Amniotic stem cell (primary cell): ENCODE measurements at places on chromosomes 1 and 21.

- DNase-seq: no peak
These were observed 41.2 kb upstream of the PDC start for GRCh38 chr1:186502087-186502486.

DNA sequence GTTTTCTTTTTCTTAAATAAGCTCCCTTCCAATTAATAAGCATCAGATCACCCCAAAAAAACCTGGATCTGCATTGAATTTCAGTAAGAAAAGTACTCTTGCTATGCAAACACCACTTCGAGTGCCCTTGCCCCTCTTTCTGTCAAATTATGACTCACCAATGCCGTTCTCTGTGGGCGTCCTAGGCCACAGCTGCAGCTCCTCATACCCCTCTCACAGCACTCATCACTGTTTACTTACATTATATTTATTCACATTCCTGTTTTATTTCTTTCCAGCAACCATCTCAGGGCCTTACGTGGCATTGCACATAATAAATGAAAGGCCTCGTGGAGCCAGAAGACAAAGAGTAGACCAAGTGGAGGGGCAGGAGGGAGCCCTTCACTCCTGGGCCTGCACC, 99.1 kb upstream of the CTTNBP2NL start:
- no peak for DNase-seq

GRCh38 chr1:15667362-15667761, 16.8 kb upstream of the PLEKHM2 start:
- DNase-seq: no peak

GRCh38 chr1:99645699-99646531, at the start of gene PALMD:
PALMD (plus strand) TSS chr1:99646113; CDS start chr1:99646318, 205 bp downstream.
- no peak for DNase-seq

- no peak for DNase-seq
These were observed 1.9 kb upstream of the GPR88 start for GRCh38 chr1:100536031-100536430.

DNA sequence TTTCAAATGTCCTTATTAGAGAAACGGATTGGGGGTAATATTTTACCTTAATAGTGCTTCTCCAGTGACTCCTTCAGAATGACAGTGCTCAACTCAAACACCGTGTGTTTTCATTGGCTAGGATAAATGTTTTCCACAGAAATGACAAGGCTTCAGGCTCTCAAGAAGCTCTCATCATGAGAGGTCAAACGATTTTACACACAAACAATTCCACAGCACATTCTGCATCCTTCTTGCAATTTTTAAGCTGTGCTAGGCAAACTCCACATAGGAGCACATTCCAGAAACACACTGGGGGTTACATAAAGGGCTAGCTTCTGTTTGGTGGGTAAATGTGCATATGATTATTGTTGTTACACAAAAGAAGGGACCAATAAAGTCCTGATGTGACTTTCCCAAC, 75.5 kb upstream of the IPO9 start:
- DNase-seq: no peak

GRCh38 chr1:43937179-43937865, 3.7 kb downstream of the ARTN start:
- no peak for DNase-seq

DNA sequence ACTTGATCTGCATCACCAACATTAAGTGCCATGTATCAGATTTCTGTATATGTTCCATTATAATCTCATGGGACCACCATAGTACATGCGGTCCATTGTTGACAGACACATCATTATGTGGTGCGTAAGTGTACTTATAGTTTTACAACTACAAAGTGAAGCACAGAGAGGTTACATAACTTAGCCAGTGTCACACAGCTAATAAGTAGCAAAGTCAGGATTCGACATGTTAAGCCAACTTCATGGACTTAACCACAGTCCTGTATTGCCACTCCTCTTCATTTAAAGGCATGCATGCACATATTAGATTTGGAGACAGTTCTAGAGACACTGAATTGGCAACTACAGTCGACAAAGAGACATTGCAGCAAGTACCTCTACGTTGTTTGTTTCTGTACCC, 120.5 kb downstream of the ATF6 start:
- DNase-seq: no peak

DNA sequence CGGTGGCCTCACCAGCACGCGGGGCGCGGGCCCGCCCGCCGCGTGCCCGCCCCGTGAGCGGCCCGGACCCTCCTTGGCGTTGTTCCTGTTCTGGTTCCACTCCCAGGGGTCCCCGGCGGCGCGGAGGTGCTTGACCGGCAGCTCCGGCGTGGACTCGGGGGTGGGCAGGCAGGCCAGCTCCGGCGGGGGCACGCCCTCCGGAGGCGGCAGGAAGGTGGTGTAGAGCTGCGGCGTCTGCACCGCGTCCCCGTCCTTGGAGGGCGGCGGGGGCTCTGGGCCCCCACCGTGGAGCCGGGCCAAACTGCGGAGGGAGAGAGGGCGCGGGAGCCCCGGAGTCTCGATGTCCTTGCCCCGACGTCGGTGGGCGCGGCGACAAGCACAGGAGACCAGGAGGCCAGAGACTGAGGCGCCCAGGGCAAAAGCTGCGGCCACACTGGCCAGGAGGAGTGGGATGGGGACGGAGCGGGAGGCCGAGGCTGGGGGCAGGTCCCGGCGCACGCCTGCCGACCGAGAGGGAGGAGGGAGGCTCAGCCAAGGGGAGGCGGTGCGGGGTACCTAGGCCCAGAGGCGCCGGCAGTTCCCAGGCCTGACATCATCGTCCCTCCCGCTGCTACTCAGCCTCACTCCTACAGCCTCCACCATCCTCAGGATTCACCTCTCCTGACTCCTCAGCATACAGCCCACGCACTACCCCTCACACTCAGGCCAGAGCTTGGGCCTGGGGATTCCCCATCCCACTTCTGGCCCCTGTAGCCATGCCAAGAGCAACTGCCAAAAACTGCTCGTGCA, 13.2 kb downstream of the SEMA6C start:
- no peak for DNase-seq

GRCh38 chr1:90969241-90969640, 52.6 kb downstream of the ZNF644 start:
- DNase-seq: no peak

- DNase-seq: no peak
These were observed 37.0 kb downstream of the IRF2BP2 start for GRCh38 chr1:234572966-234573365.

GRCh38 chr21:23398726-23399125, 2208.6 kb downstream of the MRPL39 start:
- no peak for DNase-seq

DNA sequence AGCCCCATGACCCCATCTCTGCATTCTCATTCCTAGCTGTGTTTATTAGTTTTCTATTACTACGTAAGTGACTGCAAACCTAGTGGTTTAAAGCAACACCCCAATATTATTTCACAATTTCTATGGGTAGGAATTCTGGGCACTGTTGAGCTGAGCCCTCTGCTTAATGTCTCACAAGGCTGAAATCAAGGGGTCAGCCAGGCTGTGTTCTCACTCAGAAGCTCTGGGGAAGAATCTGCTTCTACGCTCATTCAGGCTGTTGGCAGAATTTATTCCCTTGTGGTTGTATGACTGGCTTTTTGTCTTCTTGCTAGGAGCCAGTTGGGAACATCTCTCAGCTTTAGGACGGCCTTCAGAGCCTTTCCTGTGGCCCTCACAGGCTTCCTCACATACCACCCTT, 181.0 kb downstream of the GIPC2 start:
- no peak for DNase-seq

DNA sequence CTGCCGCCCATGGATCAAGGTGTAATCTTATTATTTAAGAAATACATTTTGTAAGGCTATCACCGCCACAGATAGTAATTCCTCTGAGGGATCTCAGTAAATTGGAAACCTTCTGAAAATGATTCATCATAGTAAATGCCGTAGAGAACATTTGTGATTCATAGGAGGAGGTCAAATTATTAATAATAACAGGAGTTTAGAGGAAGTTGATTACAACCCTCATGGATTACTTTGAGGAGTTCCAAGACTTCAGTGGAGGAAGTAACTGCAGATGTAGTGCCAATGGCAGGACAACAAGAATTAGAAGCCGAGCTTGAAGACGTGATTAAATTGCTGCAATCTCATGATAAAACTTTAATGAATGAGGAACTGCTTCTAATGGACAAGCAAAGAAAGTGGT, 280.1 kb downstream of the PTPRC start:
- no peak for DNase-seq

DNA sequence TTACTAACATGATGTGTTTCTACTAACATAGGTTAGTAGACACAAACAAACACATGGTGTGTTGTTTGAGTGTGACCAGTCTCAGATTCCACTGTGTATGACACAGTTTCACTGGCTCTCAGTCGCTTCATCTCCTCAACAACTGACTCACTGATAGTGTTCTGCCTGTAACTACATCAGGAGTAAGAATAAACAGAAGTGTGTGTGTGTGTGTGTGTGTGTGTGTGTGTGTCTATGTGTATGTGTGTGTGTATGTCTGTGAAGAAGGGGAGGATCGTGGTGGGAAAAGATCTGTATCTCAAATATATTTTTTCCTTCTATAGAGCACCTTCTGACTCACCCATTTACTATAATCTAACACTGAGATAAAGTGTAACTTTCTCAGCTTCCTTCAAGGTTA, 391.0 kb downstream of the PTPRC start:
- no peak for DNase-seq

DNA sequence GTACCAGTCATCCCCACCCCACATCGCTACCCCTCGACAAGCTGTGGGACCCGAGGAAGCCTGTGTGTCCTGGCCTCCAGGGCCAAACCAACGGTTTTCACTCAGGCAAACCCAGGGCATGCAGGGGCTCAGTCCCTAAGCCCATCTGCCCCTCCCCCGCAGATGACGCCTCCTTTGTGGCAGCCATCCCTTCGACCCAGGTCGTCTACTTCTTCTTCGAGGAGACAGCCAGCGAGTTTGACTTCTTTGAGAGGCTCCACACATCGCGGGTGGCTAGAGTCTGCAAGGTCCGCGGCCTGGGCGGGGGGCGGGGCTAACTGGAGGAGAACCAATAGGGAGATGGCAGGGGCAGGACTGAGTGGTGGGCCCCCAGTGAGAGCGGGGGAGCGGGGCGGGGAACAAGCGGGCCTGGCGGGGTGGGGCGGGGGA, 7.4 kb downstream of the SEMA4A start:
- no peak for DNase-seq

DNA sequence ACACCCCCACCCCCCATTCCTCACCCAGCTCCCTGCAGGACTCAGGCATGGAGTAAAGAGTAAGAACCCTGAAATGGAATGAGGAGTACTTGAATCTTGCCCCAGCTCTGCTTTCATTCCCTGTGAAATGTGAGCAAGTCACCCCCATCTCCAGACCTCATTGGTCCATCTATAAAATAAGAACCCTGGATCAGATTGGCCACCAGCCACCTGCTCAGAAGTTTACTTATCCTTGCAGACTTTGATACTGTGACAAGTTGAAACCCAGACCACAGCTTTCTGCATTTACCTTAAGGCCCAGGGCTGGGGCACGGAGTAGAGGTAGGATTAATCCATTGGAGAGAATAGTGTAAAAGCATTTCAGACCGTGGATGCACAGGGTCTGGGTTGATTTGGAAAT, 2.2 kb downstream of the KISS1 start:
- no peak for DNase-seq

DNA sequence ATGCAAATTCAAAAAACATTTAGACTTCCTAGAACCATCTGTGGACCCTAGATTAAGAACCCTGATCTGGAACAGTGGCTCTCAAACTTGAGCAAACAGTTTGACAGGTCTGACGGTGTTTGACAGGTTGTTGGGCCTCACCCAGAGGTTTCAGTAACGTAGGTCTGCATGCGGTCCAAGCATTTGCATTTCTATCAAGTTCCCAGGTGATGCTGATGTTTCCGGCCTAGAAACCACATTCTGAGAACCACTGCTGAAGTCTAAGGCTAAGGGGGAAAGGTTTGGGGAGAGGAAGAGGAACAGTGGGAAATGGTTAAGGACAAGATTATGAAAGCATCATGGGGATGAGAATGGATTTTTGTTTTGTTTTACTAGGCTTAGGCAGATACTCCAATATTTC, 48.6 kb downstream of the MDM4 start:
- DNase-seq: no peak

DNA sequence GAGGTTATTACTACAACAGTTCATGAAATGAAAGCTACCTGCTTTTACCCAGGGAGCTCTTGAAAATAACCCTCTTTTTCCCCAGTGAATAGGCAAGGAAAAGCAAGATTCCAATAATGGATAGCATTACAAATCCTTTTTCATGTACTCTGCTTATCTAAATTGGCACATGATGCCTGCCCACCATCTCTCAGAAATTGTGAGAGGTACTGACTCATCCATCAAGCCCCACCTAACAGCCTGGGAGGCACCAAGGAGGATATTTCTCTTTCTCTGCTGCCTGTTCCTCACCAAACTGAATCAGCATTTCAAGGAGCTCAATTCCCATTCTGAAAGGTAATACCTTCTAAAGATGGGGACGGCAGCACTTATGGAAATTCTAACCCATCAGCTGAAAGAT, 34.4 kb downstream of the PALMD start:
- no peak for DNase-seq

DNA sequence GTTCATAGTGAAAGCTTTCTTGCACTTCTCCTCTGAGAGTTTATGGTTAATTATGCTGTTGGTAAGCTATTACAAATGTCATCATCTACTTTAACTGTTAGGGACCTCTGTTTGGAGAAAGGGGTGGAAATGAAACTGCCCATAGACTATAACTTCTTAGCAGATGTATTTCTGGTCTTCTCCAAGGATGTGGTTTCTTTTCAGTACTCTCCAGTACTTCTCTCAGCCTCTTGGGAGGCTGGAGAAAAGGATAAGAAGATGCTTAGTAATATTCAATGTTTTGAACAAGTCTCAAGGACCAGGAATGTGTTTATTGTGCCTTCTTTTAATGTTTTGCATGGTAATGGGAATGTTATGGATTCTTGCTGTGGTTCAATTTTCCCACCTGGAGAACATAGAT, 60.4 kb downstream of the LAMC2 start:
- no peak for DNase-seq

- no peak for DNase-seq
These were observed 59.5 kb downstream of the SKI start for GRCh38 chr1:2287649-2288048.

DNA sequence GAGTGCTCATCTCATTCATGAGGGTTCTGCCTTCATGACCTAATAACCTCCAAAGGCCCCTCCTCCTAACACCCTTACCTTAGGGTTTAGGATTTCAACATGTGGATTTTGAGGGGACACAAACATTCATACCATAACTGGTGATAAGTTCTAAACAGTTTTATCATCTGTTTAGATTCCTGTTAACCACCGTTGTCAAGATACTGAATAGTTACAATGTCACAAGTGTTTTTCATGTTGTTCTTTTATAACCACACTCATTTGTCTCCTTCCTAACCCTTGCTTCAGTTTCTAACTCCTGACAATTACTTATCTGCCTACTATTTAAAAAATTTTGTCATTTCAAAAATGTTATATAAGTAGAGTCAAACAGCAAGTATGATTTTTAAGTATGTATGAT, 86.0 kb downstream of the NCAM2 start:
- DNase-seq: no peak

- DNase-seq: no peak
These were observed 51.2 kb downstream of the MRPL39 start for GRCh38 chr21:25556091-25556490.

GRCh38 chr1:207619871-207620542, 24.9 kb upstream of the CR1L start:
- peak; percentile 19 for DNase-seq
